ENCODE measurements at places on chromosomes 6 and 20.

GRCh38 chr20:62366370-62367135 is 559 bp downstream of the LAMA5 start:
- DNase-seq, result no peak

GRCh38 chr20:34979366-34980153 is 23.9 kb downstream of the MYH7B start:
- no peak for DNase-seq

- DNase-seq, result no peak
These were observed 22.1 kb upstream of the SLC22A7 start for GRCh38 chr6:43275801-43276576.

DNA sequence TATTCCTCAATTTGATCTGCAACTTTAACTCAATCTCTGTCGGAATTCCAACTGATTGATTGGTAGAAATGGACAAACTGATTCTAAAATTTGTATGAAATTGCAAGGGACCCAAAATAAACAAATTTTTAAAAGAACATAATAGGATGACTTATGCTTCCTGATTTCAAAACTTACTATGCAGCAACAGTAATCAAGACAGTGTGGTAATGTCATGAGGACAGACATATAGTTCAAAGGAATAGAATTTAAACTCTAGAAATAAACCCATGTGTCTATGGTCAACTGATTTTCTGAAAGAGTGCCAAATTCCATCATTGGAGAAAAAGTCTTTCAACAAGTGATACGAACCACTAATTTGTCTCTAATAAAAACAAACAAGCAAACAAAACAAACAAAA is 1320.1 kb upstream of the GJE1 start:
- DNase-seq, result no peak

DNA sequence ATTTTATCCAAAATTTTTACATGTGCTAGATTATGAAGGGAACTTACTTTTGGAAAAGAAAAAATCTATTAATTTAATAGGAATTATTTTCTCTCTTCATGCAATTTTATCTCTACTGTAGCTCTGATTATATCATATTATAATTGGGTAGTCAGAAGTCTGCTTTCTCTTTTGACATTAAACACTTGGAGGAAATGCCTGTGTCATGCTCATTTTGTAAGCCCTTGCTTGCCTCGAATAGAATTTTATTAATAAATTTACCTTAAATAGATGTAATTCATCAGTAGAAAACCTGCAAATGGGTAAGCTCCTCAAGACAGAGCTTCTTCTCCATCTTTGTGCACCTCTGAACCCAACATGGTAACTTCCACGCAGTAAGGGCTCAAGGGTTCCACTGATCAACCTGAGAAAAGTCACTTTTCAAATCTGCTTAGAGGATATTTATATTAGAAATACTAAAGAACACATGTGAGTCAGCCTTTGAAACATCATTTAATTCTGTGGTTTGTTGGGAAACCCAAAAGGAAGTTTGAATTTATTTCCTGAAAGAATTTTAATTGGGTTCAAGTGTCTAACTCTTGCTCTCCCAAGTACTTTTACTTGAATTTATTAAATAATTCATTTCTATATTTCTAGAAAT is 266.0 kb downstream of the ALDH8A1 start:
- no peak for DNase-seq

DNA sequence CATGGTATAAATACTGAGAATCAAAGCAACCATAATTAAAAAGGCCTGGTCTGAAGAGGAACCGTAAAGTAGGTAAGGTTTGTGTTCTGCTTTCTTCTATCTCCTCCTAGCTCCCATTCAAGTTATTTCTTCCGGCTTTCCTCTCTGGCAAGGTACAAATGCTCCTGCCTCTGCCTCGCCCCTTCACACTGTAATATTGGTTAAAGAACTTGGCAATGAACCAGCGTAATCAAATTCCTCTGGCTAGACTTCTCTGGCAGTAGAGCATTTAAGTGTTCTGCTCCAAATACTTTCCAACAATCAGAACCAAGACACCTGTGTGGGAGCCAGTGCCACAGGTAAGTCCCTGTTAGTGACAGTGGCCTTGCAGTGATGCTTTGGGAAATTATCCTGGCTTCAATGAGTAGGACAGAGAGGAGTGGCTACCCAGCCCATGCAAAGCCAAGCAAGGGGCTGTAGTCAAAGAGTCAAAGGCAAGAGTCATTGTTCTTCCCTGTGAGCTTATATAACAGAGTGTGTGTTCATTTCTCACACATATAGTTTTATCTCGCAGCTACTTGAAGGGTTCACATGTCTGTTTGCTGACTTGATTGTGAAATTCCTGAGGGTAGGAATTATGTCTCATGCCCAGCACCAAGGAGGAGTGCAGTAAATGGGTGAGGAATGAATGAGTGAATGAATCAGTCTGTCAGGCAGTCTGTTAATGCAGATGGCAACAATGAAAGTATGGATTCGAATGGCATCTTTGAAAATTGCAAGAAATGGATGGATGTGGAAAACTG is 329.3 kb downstream of the NRN1 start:
- DNase-seq, result no peak

DNA sequence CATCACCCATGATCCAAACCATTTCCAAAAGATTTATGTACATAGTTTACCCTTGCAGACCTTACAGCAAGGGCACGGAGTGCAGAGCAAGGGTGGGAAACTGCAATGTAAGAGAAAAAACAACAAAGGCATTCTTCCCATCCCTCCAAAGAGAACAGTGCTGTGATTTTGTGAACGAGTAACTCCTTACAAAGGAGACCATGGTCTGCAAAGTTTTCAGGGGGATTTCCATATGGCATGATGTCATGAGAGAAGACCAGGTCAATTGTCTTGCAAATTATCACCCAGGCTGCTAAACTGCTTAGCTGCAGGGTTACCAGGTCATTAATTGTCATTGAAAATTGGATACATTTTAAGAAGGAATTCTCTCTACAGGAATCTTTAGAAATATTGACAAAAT is 58.3 kb downstream of the LAMP5 start:
- DNase-seq, result no peak

DNA sequence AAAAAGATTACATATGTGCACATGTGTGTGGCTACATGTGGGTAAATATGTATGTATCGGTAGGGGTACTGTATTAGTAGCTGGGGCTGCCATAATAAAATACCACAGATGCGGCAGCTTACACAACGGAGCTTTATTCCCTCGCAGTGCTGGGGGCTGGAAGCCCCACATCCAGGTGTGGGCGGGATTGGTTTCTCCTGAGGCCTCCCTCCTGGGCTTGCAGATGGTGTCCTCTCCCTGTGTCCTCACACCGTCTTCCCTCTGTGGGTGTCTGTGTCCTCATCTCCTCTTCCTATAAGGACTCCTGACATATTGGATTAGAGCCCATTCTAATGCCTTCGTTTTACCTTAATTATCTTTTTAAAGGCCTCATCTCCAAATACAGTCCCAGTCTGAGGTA is 97.7 kb downstream of the LY86 start:
- DNase-seq, result no peak

- DNase-seq, result no peak
These were observed 34.9 kb upstream of the UTRN start for GRCh38 chr6:144250276-144250675.

GRCh38 chr6:15416932-15417509 is 171.2 kb downstream of the JARID2 start:
- no peak for DNase-seq

GRCh38 chr6:133590196-133590595 is 298.7 kb upstream of the TCF21 start:
- no peak for DNase-seq

DNA sequence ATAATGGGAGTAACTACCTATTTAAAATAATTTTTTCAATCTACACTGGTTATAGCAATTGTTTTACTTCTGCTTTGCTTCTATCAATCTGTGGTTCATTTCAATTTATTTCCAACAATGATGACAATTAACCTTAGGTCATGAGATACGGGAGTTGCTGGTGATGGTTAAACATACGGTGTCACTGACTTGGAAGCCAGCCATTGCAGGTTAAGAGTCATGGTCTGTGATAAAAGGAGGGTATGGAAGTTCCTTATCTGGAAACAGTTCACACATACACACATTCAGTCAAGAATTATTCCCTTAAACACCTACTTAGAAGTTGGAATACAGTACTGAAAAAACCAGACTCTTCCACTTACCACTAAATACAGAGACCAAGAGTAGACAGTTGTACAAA is 180.0 kb downstream of the KIF16B start:
- DNase-seq, result peak; percentile 4

GRCh38 chr6:143804835-143805239 is 38.3 kb upstream of the LTV1 start:
- DNase-seq, result no peak

GRCh38 chr6:130187335-130188206 is 35.2 kb downstream of the SAMD3 start:
- DNase-seq, result no peak

- DNase-seq, result peak; percentile 89
These were observed 70.2 kb upstream of the CD93 start for GRCh38 chr20:23156170-23156841.

GRCh38 chr6:14074476-14075094 is 43.0 kb upstream of the CD83 start:
- no peak for DNase-seq

GRCh38 chr6:144535630-144536029 is 250.5 kb downstream of the UTRN start:
- no peak for DNase-seq

DNA sequence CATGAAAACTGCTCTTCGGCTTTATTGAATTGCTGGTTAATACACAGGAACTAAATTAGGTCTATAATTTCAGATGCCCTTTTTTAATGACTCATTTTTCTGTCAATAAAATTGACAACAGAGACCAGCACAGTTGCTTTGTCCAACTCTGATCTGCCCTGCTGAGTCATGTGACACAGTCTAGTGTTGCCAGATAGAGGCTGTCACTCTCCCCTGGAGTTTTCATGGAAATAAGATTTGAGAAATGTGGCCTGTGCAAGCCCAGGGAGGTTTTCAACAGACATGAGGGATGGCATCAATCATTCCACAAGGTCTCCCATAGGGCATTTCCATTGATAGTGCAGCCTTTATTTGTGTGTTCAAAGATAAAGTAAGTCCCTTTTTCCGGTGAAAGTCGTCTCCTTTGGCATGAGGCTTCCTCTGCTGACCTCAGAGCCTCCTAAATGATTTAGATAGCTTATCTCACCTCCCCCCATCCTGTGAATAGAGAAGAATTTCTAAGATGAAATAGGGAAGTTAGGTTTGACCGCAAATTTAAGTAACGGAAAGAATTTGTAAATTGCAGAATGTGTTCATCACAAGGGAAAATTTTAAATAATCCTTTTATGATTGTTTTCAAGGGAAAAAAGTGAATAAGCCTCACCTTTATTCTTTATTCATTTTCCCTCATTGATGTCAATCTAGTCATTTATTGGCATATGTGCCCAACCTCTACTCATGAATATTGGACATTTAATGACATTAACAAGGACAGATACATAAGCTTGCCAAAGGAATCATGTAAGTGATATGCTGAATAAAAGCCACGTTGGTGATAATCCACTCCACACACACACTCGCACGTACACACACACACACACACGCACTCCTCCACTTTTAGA is 277.7 kb downstream of the ADGB start:
- DNase-seq, result no peak

DNA sequence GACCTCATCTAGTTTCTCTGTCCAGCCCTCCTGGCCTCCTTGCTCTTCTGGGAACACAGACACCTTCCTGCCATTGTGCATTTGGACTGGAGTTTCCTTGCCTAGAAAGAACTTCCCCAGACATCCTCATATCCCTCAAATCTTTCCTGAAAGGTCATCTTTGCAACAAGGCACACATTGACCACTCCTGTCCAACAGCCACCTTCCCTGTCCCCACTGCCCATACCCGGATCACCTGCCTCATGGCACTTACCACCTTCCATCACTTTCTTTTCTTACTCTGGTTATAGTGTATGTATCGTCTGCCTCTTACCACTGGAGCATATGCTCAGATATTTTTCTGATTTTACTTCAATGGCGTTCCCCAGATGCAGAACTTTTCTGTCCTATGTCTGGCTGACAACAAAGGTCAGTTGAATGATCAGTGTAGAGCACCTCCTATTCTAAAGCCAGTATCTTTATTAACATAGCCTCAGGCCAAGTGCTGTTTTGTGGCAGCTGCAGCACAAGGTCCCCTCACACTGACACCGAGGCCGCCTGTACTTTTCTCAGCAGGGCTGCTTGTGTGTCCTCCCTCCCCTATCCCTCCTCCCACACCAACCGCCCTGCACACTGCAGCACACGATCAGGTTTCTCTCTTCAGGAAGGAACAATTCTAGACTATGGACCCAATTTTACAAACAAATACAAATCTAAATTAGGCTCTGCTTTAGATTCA is 4.1 kb downstream of the HLA-C start:
- no peak for DNase-seq

- no peak for DNase-seq
These were observed 51.9 kb upstream of the UBR2 start for GRCh38 chr6:42511803-42512422.

DNA sequence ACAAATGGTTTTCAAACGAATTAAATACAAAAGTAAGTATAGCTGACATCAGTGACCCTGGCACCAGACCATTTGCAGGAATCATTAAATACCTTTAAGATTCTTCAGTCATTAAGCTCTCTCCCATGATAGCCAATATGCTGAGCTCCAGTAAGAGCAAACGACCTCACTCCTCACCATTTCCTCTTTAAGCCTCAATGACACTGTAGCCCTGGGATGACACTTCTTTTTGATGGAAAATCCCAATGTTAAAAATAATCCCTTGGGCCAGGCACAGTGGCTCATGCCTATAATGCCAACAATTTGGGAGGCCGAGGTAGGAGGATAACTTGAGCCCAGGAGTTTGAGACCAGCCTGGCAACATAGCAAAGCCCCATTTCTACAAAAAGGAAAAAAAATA is 3.3 kb upstream of the SGK1 start:
- DNase-seq, result no peak

GRCh38 chr6:20434766-20435165 is 33.1 kb downstream of the E2F3 start:
- DNase-seq, result no peak

DNA sequence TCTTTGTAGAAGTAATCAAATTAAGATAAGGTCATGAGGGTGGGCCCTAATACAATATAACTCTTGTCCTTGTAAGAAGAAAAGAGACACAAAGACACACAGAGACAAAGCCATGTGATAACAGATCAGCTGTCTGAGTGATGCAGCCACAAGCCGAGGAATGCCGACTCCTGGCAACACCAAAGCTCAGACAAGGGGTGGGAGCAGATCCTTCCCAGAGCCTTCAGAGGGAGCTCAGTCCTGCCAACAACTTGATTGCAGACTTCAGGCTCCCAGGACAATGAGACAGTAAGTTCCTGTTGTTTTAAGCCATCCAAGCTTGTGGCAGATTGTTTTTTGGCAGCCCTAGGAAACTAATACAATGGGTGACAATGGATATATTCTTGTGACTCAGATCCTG is 325.0 kb upstream of the AGPAT4 start:
- no peak for DNase-seq

- DNase-seq, result peak; percentile 46
These were observed 1.0 kb downstream of the TOMM34 start for GRCh38 chr20:44959082-44959637.

GRCh38 chr6:18148304-18149025 is 6.4 kb downstream of the TPMT start:
- peak; percentile 94 for DNase-seq
